ENCODE measurements at places on chromosomes 12 and 14.

GRCh38 chr12:90199006-90199405 is 490.4 kb upstream of the ATP2B1 start:
- DNase-seq = no peak

GRCh38 chr14:36556811-36557433 is 25.5 kb downstream of the NKX2-8 start:
- no peak for DNase-seq

DNA sequence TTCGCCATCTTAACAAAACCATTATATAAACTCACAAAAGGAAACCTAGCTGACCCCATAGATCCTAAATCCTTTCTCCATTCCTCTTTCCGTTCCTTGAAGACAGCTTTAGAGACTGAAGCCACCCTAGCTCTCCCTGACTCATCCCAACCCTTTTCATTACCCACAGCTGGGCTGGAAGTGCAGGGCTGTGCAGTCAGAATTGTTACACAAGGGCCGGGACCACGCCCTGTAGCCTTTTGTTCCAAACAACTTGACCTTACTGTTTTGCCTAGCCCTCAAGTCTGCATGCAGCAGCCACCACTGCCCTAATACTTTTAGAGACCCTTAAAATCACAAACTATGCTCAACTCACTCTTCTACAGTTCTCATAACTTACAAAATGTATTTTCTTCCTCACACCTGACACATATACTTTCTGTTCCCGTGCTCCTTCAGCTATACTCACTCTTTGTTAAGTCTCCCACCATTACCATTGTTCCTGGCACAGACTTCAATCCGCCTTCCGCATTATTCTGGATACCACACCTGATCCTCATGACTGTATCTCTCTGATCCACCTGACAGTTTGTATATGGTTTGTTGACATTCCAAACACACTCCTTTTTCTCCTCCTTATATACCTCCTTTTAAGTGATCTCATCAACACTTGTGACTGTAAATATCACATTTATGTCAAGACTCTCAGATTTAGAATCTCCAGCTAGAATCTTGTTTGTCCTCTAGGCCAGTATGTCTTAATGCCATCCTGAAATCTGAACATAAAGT is 208.7 kb downstream of the KITLG start:
- DNase-seq = no peak

DNA sequence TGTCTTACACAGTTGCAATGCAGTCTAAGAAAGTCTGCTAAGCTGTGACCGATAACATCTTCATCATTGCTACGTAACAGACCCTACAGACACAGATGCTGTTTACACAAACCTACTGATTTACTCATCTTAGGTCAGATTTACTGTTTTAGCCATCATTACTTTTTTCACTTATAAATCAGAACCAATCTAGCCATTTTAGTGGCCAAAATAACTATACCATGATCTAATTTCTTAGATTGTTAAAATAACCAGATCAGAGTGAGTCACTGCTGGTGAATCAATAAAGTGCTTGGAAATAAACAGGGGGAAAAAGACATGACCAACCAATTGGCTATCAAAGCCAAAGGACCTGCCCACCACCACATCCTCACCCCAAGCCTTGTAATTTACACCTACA is 57.0 kb upstream of the FOXN3 start:
- no peak for DNase-seq

DNA sequence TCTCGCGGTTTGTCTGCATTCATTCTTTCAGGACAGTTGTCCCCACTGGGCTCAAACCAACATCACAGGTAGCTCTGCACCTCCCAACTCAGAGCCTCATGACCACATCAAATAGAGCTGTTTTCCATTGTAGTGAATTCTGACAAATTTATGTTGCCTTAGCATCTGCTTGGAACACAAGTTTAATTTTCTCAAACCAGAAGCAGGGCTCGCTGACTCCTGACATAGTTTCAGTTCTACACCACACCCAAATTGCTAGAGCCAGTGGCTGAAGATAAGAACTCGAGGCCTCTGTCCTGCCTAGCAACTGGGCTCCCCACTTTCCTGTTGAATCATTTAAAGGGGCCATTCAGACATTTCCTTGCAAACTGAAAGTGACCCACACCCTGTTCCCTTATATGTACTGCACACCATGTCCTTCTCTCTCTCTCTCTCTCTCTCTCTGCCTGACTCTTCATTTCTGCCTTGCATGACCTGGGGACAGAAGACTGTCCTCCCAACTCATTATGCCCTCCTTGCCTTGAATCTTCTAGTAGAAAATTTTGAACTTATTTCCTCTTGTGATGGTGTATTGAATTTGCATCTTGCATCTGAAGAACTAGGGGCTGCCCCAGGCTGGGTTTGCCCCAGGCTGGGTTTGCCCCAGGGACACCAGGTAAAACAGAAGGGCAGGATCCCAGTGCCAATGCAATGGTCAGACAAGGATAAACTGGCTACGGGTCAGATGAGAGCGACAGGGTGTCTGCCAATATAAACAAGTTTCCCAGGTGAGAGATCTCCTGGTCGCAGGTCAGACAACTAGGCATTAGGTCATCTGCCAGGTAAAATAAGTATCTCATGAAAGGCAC is 9.7 kb upstream of the WSCD2 start:
- DNase-seq = no peak

GRCh38 chr12:105922670-105923102 is 216.1 kb downstream of the NUAK1 start:
- no peak for DNase-seq

- no peak for DNase-seq
Observed at GRCh38 chr14:24278424-24278823, 7.0 kb upstream of the RABGGTA start.

GRCh38 chr12:62249419-62249818 is 10.8 kb upstream of the USP15 start:
- DNase-seq = no peak

- no peak for DNase-seq
Observed at GRCh38 chr14:105363847-105364708, 34.3 kb upstream of the TEX22 start.

DNA sequence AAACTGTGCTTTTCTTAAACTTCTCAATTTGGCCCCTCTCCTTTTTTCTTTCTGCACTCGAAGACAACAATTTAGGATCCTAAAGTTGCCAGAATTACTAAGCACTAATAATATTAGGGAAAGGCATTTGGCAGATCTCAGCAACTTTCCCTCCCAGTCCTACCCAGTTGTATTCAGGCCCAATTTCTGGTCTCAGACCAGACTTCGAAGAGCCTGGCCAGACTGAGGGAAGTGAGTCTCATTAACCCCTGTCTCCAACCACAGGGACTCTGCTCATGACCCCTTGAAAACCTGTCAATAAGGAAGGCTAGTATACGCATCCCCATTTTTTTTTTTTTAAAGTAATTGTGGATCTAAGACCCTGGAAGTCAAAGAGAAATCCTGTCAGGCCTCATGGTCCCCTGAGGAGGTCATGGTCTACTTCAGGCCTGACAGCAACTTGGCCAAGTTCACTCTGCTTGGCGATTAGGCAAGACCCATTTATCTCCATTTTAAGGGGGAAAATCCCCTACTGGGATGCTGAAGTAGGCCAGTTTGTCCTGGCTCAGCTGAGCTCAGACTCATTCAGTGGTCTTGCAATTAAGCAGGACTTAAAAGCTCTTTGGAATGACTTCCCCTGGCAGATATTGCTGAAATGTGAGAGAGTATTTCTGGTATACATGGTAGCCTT is 521.0 kb downstream of the FUT8 start:
- no peak for DNase-seq

DNA sequence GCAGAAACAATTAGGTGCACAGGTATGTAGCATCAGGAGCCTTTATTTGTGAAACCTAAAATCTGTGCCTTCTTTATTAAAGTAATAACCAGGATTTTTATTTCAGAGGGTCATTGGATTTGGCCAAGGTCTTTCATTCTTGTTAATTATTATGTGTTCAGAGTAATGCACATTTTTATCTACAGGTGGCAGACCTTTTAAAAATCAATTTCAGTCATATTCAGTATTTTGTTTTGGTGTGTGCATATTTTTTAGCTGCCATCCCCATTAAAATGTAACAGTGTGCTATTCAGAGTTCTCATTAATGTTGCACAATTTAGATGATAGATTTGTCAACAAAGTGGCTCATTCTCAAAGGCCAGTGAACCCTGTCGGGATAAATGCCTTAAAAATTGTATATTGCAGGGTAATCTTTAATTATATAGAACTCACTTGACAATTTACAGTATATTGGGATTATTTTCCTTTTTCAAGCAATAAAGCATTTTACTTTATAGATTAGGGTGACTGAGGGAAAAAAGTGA is 319.3 kb upstream of the SOX5 start:
- no peak for DNase-seq

- no peak for DNase-seq
Observed at GRCh38 chr12:27270148-27270547, 26.1 kb downstream of the STK38L start.

GRCh38 chr12:132972374-132972773 is 13.8 kb upstream of the ZNF26 start:
- DNase-seq = no peak

- no peak for DNase-seq
Observed at GRCh38 chr12:131537267-131537958, 173.5 kb upstream of the SFSWAP start.

GRCh38 chr14:22850944-22851764 is 14.8 kb downstream of the MMP14 start:
- DNase-seq = no peak

DNA sequence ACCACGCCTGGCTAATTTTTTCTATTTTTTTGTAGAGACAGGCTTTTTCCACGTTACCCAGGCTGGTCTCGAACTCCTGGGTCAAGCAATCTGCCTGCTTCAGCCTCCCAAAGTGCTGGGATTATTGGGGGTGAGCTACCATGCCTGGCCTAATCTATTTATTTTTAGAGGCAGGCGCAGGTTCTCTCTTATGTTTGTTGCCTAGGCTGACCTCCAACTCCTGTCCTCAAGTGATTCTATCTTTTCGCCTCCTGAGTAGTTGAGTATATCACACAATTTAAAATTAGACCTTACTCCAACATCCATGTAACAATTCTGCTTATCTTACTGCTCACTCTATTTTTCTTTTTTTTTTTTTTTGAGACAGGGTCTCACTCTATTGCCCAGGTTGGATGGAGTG is 6.8 kb upstream of the ACRBP start:
- no peak for DNase-seq

- DNase-seq = peak; percentile 63
Observed at GRCh38 chr12:70576341-70577282, 60.6 kb downstream of the PTPRB start.

GRCh38 chr12:31588976-31589375 is 2.0 kb downstream of the DENND5B start:
- no peak for DNase-seq

DNA sequence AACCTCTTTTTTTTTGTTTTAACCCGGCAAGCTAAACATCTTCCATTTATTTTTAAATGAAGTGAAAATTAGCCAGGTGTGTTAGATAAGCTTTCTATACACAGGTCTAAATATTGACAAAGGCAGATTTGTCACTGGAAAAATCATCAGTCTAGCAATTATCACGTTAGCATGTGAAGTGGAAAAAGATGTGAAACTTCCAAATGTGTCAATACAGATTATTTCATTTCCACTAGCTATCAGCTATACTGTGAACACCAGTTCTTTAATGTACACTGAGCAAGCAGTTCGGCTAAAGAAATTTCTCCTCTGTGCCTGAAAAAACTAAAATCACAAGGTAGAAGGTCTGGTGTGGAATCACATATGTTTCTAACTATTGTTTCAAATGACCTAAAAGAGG is 96.6 kb upstream of the G2E3 start:
- no peak for DNase-seq
